Epithelial cell of proximal tubule (primary cell): ENCODE measurements at places on chromosomes 3 and 15.
A peak's percentile ranks its signal among the peaks of the same experiment; 100 is the strongest.

GRCh38 chr3:31690771-31691170 is 158.0 kb downstream of the STT3B start:
- DNase-seq = no peak

- no peak for DNase-seq
These were observed 466.9 kb upstream of the SUCLG2 start for GRCh38 chr3:68121287-68121686.

GRCh38 chr3:23991683-23992628 is 46.9 kb downstream of the NR1D2 start:
- no peak for DNase-seq

DNA sequence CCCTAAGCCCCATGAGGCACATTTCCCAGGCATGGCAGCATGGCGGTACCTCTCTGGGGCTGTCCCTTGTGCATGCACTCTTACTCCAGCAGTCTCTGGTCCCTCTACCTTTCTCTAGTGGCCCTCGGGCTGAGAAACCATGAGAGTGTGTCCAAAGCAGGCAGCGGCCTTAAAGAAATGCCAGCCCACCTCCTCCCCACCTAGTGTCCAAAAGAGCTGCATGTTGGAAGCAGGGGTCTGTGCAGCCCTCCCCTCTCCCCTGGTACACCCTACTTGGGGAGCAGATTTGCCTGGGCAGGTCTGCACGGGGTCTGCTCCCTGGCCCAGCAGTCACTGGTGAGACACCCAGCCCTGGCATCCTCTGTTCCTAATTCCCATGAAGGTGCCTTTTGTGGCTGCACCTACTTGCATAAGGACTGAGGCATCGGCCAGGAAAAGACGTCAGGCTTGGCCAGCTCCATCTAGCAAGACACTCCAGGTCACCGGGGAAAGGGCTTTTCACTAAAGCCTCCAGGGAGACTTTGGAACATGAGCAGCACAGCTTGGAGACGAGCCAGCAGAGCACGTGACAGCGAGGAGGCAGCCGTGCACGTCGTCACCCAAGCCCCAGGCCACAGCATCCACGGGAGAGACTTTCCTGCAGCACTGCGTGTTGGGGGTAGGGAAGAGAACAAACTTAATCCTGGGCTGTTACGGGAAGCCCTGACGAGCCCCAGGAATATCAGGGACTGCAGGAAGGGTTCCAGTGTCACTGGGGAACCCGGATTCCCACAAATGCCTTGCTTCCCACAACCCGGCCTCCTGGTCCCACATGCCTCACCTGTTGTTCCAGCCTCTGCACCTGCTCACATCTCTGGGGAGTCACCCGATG is 38.8 kb downstream of the TM2D3 start:
- DNase-seq = peak; percentile 46

DNA sequence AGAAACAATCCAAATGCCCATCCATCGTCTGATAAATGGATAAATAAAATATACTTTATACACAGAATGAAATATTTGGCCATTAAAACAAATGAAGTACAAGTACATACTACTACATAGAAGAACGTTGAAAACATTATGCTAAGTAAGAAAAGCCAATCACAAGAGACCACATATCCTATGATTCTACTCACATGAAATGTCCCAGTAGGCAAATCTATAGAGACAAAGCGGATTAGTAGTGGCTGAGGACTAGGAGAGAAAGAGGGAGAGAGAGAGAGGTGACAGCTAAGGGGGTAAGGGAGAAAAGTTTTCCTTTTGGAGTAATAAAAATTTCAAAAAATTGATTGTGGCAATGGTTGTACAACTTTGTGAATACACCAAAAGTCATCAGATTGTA is 147.0 kb downstream of the GREM1 start:
- no peak for DNase-seq

DNA sequence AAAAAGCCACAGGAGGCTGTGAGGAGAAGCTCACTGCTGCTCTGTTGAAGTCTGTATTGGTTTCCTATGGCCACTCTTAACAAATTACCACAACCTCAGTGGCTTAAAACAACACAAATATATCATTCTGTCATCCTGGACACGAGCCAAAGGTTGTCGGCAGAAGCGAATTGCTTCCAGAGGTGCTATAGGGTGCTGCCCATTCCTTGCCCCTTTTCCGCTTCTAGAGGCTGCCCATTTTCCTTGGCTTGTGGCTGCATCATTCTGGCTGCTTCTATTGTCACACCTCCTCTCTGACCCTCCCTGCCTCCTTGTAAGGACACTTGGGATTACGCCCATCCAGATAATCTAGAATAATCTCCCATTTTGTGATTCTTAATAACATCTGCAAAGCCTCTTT is 6.4 kb upstream of the SACM1L start:
- DNase-seq = no peak

DNA sequence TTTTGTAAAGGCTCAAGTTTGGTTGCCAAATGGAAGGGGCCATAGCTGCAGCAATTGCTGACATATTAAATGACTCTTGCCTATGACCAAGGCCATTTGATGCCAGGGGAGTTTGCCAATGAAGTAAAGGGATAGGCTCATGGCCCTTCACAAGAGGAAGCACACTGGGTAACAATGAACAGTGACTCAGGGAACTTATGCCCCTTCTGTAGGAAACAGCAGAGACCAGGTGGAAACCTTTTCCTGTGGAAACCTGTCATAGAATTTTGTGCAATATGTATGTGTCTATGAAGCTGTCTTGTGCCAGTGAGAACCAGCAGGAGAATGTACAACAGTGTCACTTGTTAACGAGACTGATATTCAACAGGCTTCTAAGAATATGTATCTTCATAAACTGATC is 25.4 kb upstream of the AVEN start:
- DNase-seq = no peak

GRCh38 chr3:63295806-63296205 is 17.7 kb downstream of the SYNPR start:
- DNase-seq = no peak

DNA sequence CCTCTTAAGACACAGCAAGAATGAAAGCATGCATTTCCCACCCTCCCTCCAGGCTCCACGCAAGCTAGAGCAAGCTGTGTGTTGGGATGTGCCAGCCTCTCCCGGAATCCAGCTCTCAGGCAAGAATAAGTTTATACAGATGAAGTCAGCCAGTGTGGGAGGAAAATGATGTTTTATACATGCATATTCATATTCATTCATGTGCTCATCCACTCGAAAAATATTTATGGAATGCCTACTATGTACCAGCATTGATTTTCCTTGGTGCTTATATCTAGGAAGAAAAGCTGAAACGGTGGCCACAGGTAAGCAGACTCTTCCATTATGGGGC is 62.7 kb downstream of the KLHL6 start:
- DNase-seq = no peak

GRCh38 chr3:165754219-165755007 is 82.8 kb downstream of the BCHE start:
- no peak for DNase-seq

GRCh38 chr3:153840487-153840886 is 280.7 kb upstream of the ARHGEF26 start:
- no peak for DNase-seq

- no peak for DNase-seq
These were observed 152.0 kb upstream of the PEX5L start for GRCh38 chr3:180188512-180189309.

GRCh38 chr15:79738143-79738542 is 158.7 kb downstream of the MTHFS start:
- DNase-seq = no peak

GRCh38 chr3:197137751-197138150 is 108.1 kb upstream of the MELTF start:
- no peak for DNase-seq

DNA sequence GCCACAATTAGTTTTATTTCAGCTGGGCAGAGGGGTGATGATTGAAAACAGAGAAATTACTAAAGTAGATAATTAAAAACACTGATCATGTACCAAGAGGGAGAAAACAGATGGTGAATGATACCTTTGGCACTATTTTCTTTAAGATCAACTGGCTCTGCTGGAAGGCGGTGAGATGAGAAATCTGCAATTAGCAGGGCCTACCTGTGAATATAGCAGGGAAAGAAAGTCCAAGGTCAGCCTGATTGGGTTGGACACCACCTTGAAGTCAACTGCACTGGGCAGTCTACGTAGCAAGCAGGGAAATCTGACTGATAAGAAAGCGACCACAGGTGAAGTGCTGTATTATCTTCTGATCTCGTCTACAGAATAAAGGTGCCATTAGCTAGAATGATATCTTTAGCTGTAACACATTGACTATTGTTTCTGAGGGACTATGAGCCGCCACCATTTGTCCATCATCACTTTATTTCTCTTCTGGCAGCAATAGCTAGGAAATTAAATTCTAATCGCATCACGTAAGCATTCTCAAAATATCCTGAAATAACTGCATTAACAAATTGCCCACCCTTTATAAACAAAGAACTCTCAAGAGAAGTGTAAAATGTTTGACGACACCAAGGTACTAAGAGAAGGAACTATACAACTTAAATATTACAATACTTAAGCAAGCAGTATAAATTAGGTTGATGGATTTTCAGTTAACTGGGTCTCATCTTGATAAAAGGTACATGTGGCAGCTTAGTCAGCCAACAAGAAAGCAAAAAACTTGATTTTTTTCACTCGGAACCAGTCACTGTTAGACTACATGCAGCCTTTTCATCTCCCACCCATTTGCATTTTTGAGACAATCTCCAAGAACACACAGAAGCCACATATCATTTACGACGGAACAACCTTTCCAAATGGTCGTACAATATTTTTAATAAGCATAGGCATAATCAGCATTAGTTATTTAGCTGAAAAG is 1.3 kb downstream of the NEDD4 start:
- DNase-seq = no peak

GRCh38 chr3:15797642-15798303 is at the start of gene ANKRD28:
ANKRD28 (minus strand) TSS chr3:15797979; CDS start chr3:15796521, 1,458 bp downstream.
- peak; percentile 82 for DNase-seq

- no peak for DNase-seq
These were observed 16.6 kb downstream of the SLC4A7 start for GRCh38 chr3:27467545-27467944.

DNA sequence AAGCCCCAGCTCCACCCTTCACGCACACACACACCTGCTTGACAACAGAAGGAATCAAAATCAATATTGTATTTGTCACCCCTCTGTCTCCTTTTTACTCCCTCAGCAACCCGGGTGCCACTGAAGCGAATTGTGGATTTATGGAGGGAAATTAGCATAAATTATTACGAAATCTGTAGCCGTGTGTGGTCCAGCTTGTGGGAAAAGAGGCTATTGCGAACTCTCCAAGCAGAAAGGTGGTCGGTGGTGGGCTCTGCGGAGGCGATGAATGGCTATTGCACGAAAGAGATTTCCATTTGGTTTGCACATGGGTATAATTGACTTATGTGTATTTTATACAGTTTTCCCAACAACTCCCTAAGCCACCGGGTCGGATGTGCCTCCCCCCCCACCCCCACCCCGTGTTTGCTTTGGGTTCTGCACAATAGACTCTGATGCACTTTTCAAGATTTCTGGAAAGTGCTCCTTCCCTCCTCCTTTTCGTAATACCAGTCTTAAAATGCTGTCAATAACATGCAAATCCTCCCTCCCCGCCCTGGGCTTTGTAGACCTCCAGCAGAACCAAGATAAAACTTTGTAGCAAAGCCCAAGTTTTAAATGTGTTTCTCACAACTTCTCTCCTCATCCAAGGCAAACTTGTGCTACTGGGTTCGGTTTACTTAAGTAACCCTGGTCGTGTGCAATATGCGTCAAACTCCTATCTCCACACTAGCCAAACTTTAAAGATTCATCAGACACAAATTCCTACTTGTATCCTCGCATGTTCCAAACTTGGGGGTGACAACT is 3.1 kb upstream of the FOXB1 start:
- DNase-seq = no peak

DNA sequence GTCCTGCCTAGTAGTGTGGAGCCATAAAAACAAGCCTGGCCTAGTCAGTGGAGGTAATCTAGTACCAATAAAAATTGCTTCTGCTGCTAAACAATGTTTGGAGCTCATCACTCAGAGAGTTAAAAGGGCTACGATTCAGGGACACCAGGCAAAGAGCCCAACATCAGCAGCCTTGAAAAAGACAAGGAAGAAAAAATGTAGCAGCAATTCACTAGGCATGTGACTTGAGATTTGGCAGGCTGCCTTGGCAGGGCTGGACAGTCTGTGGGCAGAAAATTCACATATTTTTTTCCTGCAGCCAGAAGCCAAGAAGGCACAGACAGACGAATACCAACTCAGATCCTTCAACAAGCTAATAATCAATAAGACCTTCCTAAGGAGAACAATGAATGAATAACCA is 47.2 kb downstream of the IGSF11 start:
- DNase-seq = peak; percentile 15

GRCh38 chr3:130779031-130779430 is 32.4 kb upstream of the PIK3R4 start:
- no peak for DNase-seq

- no peak for DNase-seq
These were observed 15.0 kb downstream of the UACA start for GRCh38 chr15:70748281-70748747.

DNA sequence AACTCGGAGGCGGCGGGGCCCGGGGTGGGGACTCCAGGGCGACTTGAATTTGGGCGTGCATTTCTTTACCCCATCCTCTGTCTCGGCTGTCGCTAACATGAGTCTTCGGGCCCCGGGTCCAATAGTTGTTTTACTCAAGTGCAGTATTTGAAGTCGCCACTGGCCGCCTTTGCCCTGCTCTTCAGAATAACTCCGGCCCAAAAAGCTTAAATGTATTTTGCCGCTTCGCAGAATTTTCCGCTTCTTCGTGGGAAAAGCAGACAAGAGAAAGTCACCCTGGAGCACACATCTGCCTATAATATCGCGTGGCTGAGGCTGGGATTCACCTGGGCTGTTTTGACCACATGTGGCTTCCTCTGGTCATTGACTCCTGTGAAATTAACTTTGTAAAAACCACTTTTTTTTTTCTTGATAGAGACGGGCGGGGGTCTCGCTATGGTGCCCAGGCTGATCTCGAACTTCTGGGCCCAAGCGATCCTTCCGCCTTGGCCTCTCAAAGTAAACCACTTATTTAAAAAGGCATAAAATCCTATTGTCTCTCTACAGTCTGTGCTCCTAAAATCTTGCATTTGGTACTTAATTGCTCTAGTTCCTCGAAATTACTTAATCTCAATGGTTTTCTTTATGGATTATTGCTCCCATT is 676 bp downstream of the CNOT10 start:
- no peak for DNase-seq

- DNase-seq = peak; percentile 99
These were observed 17.1 kb upstream of the GCNT3 start for GRCh38 chr15:59594493-59594942.

GRCh38 chr3:110479731-110480130 is 591.9 kb upstream of the NECTIN3 start:
- no peak for DNase-seq

DNA sequence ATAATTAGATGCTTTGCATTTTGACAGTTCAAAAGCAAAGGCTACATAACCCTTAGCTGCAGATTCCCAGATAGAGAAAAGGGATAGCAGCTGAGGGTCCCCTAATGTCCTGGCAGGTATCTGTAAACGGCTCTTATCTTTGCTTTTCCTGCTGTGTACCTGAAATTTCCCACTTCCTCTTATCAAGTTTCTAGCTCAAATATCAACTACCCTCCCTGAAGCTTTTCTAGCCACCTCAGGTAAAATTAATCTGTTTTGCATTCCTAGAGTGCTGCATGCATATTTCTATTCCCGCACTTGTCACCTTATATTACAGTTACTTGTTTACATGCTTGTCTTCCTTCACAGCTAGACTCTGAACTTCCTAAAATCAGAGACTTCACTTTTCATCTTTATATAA is 55.6 kb upstream of the STXBP5L start:
- DNase-seq = no peak

GRCh38 chr15:56939257-56939656 is 20.8 kb downstream of the TCF12 start:
- no peak for DNase-seq
